ENCODE measurements at places on chromosomes 6 and 20.

GRCh38 chr20:60138256-60139220 lies 180.3 kb downstream of the CDH26 start:
- DNase-seq, result no peak

DNA sequence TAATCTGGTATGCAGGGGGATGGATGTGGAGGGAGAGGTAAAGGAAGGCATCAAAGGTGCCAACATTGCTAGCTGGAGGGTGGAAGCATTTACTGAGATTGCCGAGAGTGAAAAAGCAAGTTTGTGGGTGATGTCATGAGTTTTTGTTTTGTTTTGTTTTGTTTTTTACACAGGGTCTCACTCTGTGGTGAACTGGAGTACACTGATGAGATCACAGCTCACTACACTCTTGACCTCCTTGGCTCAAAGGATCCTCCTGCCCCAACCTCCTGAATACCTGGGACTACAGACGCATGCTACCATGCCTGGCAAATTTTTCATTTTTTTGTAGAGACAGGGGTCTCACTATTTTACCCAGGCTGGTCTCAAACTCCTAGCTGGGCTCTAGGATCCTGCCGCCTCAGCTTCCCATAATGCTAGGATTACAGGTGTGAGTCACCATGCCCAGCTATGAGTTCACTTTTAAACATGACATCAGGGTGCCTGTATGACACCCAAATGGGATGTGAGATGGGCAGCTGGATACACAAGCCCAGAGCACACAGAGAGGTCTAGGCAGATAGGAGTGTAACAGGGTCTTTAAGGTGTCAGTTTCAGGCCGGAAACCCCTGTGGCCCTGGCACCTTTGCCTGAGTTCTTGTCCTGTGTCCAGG lies 35.1 kb upstream of the HMGA1 start:
- DNase-seq, result no peak

DNA sequence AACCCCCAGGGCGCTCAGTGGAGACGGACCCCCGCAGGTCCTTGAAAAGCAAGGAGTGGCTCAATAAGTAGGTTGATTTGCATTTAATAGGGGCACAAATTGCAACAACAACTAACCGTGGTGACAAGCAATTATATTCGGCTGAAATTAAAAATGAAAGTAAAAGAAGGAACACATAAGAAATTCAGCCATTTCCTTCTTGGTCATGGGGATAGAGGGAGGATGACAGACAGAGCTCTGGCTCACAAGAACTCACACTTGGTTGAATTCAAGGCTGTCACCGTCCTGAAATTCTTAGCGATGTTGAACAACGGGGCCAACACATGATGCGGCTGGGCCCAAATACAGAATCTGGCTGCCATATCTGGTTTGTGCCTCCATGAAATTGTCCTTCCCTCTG lies 129.0 kb downstream of the EDN3 start:
- no peak for DNase-seq

GRCh38 chr6:153959276-153959675 lies 79.8 kb upstream of the OPRM1 start:
- DNase-seq, result no peak

DNA sequence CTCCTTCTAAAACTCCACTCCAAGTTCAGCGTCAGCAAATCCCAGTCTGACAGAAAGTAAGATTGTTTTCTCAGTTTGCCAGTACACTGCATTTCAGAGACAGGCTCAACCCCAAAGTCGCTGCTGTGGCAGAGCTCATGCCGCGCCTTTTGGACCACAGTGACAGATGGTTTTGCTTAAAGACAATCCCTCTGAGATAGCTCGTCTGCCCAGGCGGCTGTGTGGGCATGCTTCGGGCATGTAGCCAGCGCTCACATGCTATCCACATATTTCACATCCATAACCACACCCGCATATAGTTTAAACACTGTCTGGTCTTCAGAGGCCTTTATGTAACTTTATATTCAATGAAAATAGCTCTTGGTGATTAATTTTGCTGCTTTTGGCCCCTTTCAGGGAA lies 14.7 kb upstream of the PXDC1 start:
- DNase-seq, result peak; percentile 26

GRCh38 chr6:44641344-44642031 lies 254.0 kb downstream of the CDC5L start:
- no peak for DNase-seq

- no peak for DNase-seq
Observed at GRCh38 chr20:63617876-63618265, 9.0 kb downstream of the GMEB2 start.

DNA sequence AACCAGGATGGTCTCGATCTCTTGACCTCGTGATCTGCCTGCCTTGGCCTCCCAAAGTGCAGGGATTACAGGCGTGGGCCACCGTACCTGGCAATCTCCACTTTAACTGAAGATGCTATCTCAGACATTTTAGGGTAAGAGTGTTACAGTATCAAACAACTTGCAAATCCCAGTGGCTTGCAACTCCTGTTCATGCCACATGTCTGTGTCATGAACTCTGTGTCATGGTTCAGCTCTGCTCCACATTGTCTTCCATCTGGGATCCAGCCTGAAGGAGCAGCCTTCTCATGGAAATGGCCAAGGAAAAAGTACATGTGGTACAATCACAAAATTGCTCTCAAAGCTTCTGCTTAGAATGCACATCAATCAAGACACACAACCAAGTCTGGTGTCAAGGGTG lies 114.9 kb downstream of the MAP3K5 start:
- no peak for DNase-seq

GRCh38 chr6:99178168-99178567 lies 171.3 kb downstream of the FAXC start:
- no peak for DNase-seq

DNA sequence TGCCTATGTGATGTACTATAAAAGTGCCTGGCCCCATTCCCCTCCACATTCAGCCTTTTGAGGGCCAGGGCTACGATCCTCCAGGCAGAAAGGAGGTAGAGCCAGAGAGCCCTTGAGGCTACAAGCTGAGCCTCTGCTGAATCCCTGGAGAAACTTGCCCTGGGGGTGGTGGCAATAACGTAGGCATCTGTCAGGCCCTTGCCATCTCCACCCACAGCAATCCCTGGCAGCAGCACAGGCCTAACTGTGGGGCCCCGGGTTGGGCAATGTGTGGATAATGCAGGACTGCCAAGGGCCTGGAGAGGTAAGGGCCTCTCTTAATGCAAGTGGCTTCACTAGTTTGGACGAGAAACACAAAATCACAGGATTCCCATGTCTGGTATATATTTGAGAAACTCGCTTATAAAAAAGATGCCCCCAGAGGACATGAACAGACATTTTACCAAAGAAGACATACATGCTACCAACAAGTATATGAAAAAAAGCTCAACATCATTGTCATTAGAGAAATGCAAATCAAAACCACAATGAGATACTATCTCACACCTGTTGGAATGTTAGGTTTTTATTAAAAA lies 99.0 kb downstream of the QRSL1 start:
- DNase-seq, result no peak

All from BJ (cell line).